ENCODE measurements at places on chromosomes 7 and 10.

DNA sequence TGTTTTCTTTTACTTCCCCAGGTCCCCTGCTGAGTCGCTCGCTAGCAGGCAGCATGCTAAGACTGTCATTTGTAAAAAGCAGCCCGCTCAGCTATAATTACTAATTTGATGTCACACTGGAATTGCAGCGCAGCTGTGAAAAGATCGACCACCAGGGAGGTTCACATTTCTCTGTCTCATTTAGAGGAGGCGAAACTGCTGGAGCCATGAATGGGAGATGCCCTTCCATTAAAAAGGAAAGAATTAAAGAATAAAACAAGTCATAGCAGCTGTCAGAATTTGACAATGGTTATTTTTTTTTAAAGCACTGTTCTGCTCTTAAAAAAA, 153.5 kb downstream of the PIP4K2A start:
- no peaks in the 10 kb centered on the region for H3K36me3 ChIP-seq
- no peaks in the 10 kb centered on the region for H3K27me3 ChIP-seq
- no peak for DNase-seq
- H3K4me3 ChIP-seq = no peak overlapping the region
- H3K27ac ChIP-seq = no peak overlapping the region
- H3K4me1 ChIP-seq = no peaks in the 10 kb centered on the region

DNA sequence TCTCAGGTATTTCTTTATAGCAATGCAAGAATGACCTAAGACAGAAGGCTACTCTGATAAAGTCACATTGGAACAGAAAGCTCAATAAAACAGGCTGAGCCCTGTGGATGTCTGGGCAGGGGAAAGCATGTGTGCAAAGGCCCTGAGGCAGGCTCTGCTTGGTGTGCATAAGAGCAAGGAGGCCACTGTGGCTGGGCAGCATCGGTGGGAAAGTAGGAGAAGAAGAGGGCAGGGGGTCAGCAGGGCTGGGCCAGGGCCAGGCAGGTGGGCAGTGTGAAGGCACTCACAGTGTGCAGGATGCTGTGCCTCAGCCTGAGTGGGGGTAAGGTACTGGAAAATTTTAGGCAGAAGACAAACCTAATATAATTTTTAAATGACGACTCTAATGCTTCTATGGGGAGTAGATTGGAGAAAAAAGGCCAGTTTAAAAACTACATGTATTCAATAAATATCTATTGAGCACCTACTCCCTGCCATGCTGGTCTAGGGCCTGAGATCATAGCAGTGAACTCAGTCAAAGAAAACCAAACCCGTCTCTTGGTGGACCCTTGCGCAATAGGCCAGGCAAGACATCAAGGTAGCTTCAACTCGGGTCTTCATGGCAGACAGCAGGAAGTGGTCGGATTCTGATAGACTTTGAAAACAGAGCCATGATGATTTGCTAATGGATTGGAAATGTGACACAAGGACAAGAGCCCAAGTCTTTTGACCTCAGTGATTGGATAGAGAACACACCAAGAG, 572.3 kb downstream of the TCERG1L start:
- DNase-seq = no peak
- H3K4me3 ChIP-seq = no peak overlapping the region
- no peaks in the 10 kb centered on the region for H3K27me3 ChIP-seq
- no peaks in the 10 kb centered on the region for H3K36me3 ChIP-seq

DNA sequence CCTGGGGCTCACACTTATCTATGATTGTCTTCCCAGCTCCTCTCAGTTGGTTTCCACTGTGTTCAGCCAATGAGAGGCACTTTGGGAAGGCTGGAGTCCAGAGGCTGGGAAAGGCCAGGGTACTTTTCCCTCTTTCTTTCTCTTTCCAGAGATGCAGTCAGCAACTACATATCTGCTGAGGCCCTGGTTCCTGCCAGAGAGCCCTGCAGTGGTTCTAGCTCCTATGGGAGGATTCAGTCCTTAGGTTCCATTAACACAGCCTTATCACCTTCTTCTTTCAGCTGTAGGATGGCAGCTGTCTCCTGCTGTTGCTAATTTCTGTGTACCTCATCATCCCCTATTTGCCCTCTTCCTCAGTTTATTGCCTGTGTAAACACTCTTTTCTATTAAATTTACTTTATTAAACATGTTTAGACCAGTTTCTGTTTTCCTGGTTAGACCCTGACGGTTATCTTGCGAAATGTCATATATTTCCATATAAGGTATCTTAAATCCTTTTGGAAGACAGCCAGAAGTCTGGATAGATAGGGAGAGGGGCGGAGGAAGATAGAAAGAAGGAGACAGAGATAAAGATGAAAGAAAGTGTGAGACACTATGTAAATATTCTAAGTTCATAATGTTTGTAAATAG, 100.3 kb downstream of the HGF start:
- H3K4me3 ChIP-seq = no peak overlapping the region
- DNase-seq = no peak
- no peaks in the 10 kb centered on the region for H3K36me3 ChIP-seq
- H3K27ac ChIP-seq = no peak overlapping the region

DNA sequence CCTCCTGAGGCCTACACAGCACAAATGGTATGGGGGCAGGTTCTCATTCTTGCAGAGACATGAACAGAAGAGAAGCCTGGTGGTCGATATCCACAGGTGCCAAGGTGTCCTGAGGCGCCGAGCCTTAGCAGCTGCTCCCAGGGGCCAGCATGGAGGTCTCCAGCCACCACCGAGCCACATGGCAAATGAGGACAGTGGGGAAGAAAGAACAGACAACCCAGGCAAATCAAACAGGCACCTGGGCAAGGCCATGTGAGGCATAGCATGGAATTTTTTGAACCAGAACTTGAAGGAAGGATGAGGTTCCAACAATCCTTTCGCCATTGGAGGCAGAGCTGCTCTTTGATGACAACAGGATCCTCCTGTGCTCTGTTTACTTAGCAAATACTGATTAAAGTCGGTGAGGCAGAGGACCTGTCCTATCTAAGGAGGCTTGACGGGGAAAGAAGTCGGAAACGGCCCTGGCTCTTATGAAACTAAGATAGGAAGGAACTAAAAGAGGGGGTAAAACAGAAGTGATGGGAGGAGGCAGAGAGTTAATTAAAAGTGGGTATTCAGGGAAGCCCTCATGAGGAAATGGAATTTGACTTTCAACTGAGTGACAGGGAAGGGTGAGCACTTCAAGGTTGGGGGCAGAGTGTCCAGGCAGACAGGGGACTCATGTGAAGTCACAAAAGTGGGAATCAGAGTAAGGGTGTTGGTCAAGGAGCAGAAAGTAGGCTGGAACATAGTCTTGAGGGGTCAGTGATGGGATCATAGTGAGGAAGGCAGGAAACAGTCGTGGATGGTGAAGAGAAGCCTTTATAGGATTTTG, 8.6 kb upstream of the CALML3 start:
- no peak overlapping the region for H3K27ac ChIP-seq
- H3K4me1 ChIP-seq = no peaks in the 10 kb centered on the region
- H3K36me3 ChIP-seq = no peaks in the 10 kb centered on the region
- H3K4me3 ChIP-seq = no peak overlapping the region
- H3K27me3 ChIP-seq = no peaks in the 10 kb centered on the region

- H3K27me3 ChIP-seq = no peaks in the 10 kb centered on the region
- no peaks in the 10 kb centered on the region for H3K4me1 ChIP-seq
- H3K36me3 ChIP-seq = no peaks in the 10 kb centered on the region
- no peak overlapping the region for H3K27ac ChIP-seq
These were observed 197.1 kb downstream of the SORCS1 start for GRCh38 chr10:106967452-106967851.

- DNase-seq = no peak
- H3K27me3 ChIP-seq = no peaks in the 10 kb centered on the region
These were observed at the start of gene URGCP for GRCh38 chr7:43906331-43907010. URGCP (minus strand) TSS chr7:43906596; CDS start chr7:43906575, 21 bp downstream.

GRCh38 chr7:4234498-4234855, 447.6 kb upstream of the FOXK1 start:
- H3K4me1 ChIP-seq = no peaks in the 10 kb centered on the region
- H3K27me3 ChIP-seq = no peaks in the 10 kb centered on the region
- H3K27ac ChIP-seq = no peak overlapping the region
- H3K4me3 ChIP-seq = no peak overlapping the region
- H3K36me3 ChIP-seq = no peaks in the 10 kb centered on the region
- DNase-seq = no peak

All from RWPE2 (cell line).